Lung (tissue), 17 donors: ENCODE measurements at places on chromosomes 3 and 15. TPM values are rescaled to one million over a fixed set of nuclear protein-coding genes. Genes with fewer than 3 reads are reported as not detected.

GLCE gene
- 76.7 TPM for total RNA-seq

DNA sequence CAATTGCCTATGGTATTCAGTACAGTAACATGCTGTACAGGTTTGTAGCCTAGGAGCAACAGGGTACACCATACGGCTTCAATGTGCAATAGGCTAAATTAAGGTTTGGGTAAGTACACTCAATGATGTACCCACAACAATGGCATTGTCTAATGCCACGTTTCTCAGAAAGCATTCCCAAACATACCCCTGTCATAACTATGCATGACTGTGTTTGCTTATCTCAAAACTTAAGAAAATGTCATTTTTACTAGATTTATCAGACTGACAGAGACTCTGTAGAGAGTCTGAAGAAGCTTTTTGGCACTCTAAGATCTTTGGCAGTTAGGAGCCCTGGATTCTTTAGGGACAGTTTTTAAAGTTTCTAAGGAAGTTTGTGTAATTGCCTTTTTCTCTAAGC is 59.9 kb downstream of the MECOM start:
- H3K4me3 ChIP-seq: no peak overlapping the region
- no peaks in the 10 kb centered on the region for H3K27me3 ChIP-seq
- H3K4me1 ChIP-seq: peaks cover 4% of the 10 kb centered on the region
- no peaks in the 10 kb centered on the region for H3K36me3 ChIP-seq

AMIGO3 gene
- not detected for total RNA-seq

CNTN3 gene
- total RNA-seq: 51.0 TPM
